ELF-1 (cell line): ENCODE measurements at places on chromosomes 7 and 10.

DNA sequence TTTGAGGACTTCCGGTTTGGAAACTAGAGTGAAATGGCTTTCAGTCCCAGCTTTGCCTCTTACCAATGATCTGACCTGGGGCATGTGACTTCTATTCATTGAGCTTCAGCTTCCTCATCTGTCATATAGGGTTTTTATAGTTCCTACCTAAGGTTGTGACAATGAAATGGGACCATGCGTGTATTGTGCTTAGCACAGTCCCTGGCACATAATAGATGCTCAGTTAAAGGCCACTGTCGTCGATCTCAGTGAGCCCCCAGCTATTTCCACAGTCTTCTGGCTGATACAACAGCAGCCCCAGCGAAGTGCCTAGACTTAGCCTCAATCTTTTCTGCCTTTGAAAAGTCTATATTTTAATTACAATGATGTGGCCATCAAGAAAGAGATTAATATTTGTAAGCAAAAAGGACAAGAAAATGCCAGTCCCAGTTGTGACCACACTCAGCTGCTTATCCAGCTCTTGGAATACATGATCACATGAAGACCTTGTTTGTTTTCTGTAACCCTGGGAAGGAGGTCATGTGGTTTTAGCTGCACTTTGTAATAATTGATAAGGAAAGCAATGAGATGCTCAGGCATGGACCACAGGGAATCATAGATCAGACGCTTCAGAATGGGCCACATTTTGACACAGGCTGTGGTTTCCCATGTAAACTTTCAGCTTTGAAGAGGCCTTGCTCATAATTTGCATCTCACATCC, 44.6 kb downstream of the VWA2 start:
- no peak for DNase-seq

DNA sequence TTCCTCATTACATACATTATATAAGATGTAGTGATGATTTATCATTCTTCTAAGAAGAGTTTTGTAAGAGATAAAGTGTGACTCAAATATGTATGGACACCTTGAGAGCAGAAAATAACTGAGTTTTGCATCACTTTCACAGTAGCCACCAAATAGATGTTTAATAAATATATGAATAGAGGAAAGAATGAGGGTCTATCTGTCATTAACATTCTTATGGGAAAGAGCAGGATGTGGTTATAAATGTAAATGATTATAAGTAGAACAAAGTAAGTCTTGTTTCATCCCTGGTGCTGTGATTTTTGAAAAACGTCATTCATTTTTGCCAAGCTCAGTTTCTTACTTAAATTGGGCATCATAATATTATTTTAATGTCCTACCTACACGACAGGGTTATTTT, 15.0 kb upstream of the CRPPA start:
- DNase-seq = no peak

- DNase-seq = no peak
Measured at GRCh38 chr10:34641913-34642558, 173.1 kb downstream of the PARD3 start.

DNA sequence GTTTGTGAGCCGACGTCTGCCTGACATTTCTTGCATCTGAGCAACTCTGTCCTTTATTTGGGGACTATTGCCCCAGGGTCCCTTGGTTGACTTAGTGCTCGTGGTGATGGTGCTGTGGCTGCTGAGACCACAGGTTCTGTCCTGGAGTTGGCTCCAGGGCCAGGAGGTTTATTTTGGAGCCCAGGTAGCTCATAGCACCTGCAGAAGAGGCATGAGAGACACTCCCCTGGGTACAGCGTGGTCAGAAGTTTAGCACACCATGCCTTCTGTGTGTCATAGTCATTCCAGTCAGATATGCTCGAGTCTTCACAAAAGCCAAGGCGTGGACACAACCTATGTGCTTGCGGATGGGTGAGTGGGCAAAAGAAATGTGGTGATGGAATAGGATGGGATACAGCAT, 496.9 kb downstream of the TCERG1L start:
- DNase-seq = no peak

DNA sequence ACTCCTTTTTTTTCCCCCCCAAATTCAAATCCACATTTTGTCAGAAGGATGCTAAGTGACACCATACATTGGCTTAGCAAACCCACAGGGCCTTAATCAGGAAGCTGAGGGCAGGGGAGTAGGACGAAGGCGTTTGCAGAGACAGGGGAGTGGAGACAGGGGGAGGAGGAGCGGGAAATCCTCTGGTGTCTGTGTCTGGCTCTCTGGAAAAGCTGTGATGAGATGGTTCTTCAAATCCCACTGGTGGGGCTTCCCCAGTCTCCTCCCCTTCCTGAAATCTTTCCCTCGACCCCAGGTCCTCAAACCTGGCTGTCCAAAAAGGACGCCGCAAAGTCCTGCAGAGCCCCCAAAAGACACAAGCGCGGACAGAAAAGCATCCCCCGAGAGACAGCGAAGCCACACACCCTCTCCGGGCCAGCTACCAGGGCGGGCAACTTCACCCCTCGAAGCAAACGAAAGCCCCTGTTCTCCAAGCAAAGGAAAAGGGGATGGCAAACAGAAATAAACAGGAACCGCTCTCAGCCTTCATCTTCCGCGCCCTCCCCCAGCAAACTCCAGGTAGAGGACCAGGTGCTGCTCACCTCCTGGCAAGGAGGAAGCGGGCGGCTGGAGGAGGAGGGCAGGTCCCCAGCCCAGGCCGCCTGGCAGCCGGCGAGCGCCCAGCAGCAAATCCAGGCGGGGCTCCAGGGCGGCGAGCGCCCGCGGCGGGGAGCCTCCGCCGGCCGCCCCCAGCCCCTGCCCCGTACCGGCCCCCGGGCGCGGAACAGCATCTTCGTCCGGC, 520 bp downstream of the ELAPOR2 start:
- DNase-seq = peak; percentile 36

GRCh38 chr7:131774419-131775220, 218.2 kb upstream of the PODXL start:
- DNase-seq = peak; percentile 25

DNA sequence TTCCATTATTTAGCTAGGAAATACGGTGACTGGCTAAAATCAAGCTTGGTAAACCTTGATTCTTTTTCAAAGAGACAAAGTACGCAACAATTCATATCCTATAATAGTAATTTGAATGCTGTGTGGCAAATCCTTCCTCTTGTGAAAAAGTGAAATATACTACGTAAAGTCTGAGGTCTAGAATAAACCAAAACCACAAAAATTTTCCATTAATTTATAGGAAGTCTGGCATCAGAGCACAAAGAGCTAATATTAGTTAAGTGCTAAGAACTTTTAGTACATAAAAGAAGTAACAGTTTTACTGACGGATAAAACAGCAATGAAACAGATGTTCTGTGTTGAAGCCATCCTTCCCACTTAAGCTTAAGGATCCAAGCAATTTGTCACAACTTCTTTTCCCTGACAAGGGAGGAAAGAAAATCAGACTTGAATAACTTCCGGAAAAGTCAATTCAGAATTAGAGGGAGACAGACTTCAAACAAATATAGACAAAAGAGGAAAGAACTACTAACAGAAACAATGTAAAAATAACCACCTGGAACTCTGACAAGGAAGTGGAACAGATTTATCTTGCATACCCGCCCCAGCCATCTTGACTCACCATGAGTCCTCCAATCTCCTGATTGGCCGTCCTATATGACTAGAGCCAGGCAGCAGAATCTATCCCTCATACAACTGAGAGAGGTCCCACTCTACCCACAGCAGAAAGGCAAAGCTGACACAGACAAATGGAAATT, 34.6 kb downstream of the RHEB start:
- DNase-seq = no peak

- DNase-seq = no peak
Measured at GRCh38 chr10:19421674-19422073, 373.1 kb downstream of the MALRD1 start.
